Occipital lobe (tissue), 3 donors: ENCODE measurements at places on chromosomes 4 and X. TPM values are rescaled to one million over a fixed set of nuclear protein-coding genes. Genes with fewer than 3 reads are reported as not detected.

- no peak for DNase-seq
Observed at GRCh38 chr4:23233596-23233995, 540.9 kb downstream of the GBA3 start.

HTR2C gene
- 0.31 TPM for total RNA-seq

SLC7A11 gene
- total RNA-seq, result 30.9 TPM

PNMA5 gene
- total RNA-seq, result 3.0 TPM

DCHS2 gene
- total RNA-seq, result 3.7 TPM

SPIN4 gene
- total RNA-seq, result 10.6 TPM
